ENCODE measurements at places on chromosomes 12 and 14.

GRCh38 chr14:88983755-88984154, 159.3 kb downstream of the TTC8 start:
- peak; percentile 89 for DNase-seq

DNA sequence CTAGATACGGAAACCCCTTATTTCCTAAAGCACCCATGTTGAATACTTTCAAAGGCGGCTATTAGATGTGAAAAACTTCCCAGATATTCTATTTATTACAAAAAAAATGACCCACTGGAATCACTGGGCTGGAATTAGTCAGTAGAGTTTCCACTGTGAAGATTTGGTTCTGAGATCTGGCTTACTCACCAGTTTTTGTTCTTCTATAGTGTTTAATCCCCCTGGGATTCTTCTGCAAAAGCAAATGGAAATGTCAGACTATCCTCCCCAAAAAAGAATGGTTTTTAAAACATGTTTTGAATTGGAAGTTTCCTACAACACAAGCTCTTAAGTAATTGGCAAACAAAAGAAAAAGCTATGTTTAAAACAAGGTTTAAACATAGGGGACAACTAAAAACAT, 166.4 kb downstream of the STXBP6 start:
- no peak for DNase-seq

- no peak for DNase-seq
Measured at GRCh38 chr12:9597365-9597764, 10.4 kb downstream of the KLRB1 start.

- no peak for DNase-seq
Measured at GRCh38 chr12:127675936-127676335, 591.0 kb upstream of the TMEM132C start.

GRCh38 chr14:69039288-69039628, 60.2 kb upstream of the ACTN1 start:
- DNase-seq = peak; percentile 73

GRCh38 chr14:39784461-39784860, 352.2 kb upstream of the FBXO33 start:
- no peak for DNase-seq

DNA sequence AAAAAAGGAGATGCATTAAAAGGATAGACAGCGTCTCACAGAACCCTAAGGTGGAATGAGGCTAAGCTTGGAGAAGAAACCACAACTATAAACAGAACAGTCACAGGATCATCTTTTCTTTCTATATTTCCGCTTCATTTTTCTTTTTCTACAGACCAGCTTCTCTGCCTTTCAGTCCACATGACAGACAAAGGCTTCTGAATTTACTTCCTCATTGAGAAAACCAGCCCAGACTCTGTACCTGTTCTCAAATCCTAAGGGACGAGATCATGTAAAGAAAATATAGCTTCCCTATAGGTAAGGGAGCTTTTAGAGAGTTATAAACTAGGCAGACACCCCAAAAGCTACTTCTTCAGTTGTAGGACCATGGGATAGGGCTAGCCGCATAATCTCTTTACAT, 17.4 kb downstream of the SGPP1 start:
- no peak for DNase-seq

DNA sequence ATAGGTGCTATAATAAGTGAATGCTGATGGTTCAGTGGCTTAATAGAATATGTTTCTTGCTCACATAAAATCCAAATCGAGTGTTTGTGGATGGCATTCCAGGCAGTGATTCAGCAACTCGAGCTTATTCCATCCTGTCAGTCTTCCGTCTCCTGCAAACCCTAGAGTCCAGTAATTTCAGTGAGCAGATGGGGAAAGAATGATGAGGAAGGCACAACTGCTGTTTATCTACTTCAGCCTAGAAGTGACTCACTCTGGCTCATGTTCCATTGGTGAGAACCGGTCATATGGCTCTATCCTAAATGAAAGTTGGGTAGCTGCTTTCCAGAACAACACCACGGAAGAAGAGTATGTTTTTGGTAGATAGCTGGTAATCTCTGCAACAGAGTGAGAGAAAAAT, 421.8 kb upstream of the PDE3A start:
- peak; percentile 92 for DNase-seq

DNA sequence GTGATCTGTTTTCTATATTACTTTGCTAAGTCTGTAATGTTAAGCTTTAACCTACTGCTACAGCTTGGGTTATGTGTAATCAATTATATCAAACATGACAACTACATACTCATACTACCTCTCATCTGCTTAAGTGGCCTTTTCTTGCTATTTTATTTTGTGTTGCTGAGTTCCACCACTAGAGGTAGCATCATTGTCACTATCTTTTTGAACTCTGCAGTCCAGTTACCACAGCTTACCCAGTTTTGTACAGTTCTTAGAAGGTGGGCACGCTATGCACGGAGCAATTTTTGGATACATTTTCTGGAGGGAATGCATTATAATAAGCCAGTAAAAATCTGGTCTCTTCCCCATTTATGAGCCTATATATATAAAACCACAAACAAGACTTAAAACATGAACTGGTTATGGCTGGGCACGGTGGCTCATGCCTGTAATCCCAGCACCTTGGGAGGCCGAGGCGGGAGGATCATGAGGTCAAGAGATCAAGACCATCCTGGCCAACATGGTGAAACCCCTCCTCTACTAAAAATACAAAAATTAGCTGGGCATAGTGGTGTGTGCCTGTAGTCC, 48.5 kb downstream of the SAV1 start:
- DNase-seq = peak; percentile 64

GRCh38 chr12:87801860-87802720, 227.1 kb downstream of the C12orf50 start:
- peak; percentile 67 for DNase-seq

DNA sequence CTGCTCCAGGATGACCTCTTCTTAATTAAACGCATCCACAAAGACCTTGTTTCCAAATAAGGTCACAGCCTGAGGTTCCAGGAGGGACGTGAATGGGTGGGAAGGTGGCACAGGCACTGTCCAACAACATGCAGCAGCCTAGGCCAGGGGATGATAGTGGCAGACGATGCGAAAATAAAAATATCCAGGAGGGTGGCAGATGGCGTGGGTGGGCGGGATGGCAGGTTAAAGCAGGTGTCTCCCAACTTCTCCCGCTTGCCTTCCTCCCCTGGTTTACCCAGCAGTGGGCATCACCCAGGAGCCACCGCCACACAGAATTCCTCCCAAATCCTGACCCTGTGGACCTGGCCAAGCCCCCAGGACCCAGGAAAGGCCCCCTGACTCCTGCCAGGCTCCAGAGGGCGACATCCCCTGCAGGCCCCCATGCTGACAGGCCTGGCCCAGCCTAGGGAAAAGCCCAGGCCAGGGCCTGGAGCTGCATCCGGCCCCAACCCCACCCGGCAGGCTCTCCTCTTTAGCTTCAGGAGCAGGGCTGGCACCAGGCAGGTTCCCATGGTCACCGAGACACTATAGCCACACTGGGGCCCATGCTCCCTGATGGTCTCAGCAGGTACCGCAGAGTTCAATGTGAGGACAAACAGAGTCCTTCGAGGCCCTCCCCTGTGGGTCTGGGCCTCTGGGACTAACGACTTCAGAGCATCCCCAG, 9.7 kb downstream of the NCOR2 start:
- DNase-seq = no peak

- peak; percentile 13 for DNase-seq
Measured at GRCh38 chr12:100553936-100554335, 19.5 kb upstream of the GAS2L3 start.

DNA sequence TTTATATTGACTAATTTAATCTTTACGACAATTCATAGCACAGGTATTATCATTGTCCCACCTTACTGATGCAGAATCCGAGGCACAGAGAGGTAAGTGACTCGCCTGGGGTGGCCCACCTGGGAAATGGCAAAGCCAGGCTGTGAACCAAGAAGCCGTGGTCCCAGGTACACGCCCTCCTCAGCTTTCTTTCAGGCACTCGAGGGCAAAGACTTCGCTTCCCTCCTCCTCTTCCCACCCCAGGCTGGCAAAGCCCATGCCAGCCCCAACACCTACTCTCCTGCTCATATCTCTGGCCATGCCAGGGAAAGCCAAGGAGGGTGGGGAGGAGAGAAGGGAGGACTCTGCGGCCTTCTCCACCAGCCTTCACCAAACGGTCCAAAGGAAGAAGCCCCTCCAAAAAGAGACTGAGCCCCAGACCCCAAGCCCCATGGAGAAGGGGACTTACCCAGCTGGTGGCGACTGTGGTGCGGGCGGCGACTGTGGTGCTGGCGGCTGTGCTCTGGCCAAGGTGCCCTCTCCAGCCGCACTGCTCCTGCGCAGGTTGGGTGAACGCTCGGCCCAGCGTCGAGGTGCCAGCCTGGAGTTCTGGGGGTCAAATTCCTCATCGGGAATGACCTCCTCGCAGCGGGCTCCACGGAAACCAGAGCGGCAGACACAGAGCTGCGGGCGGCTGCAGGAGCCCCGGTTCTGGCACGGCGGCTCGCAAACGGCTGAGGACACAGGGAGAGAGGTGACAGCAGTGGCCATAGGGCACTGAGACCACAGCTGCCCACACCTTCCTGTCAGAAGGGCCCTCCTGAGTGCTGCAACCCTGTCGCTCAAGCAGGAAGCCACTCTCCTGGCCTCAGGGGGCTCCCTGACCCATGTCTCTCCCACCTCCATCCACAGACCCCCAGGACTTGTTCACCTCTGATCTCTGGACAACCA, 26.4 kb downstream of the LTBP2 start:
- DNase-seq = no peak

DNA sequence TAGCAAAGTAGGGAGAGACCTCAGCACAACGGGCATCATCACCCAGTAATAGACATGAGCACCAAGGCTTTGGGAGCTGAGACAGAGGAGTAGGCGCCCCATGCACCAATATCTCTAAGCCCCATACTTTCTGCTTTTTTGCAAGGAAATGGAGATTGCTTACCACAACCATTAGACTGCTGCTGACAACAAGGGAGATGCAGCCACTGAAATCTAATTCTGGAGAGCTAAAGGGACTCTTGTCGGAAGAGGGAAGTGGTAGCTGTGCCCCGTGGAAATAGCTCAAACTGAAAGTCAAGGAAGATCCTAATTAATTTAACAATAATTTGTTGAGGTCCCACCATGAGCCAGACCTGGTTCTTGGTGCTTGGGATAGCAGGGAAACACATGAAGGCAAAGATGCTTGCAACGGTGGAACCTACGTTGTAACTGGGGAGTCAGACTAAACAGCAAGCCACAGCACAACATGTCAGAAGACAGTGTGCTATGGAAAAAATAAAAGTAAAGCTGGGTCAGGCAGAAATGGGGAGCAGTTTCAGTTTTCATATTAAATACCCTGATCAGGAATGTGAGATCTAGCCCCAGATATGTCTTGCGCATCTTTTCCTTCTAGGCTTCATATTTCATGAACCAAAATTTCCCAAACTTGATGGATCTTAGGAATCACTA, 1131.0 kb downstream of the BCL11B start:
- no peak for DNase-seq

DNA sequence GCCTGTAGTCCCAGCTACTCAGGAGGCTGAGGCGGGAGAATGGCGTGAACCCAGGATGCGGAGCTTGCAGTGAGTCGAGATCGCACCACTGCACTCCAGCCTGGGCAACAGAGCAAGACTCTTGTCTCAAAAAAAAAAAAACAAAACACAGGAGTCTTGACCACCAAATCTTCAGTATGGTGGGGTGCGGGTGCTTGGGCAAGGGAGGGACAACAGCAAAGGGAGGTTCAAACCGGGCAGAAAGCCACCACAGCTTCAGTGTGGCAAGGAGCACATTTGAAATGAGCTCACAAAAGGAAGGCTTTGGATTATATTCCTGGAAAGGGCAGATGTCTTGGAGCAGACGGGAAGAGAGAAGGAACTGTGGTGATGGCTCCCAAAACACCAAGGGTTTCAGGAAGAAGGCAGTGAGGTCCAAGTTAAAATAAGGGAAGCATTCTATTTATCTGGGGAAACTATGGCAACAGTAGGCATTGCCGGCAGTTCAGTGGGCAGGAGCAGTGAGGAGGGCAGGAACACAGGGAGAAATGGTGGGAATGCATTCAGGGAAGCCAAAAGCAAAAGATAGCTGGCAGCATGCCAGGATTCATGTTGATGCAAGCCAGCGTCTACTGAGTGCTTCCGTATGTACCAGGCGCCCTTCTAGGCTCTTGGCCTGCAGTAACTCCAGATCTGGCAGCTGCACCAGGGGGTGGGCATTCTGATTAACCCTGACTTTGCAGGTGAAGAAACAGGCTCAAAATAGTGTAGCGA, 51.0 kb upstream of the SRSF5 start:
- peak; percentile 85 for DNase-seq

- DNase-seq = no peak
Measured at GRCh38 chr14:20657216-20658211, 16.0 kb upstream of the OR6S1 start.

DNA sequence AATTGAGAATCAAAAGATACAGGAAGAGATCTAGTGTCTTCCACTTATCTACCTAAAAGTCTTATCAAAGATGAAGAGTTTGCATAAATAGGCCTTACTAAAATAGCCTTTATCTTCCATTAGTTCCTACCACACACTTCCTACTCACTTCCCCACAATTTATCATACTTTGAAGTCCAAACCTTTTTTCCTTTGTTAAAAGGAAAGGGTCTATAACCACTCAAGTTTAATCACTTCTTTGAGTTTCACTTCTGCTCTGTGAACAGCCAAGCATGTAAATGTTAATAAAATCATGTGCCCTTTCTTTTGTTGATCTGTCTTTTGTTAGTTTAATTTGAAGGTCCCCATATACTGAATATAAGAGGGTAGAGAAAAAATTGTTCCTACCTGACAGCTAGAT, 114.5 kb downstream of the PHLDA1 start:
- no peak for DNase-seq

GRCh38 chr12:96714199-96714598, 192.9 kb upstream of the NEDD1 start:
- no peak for DNase-seq

DNA sequence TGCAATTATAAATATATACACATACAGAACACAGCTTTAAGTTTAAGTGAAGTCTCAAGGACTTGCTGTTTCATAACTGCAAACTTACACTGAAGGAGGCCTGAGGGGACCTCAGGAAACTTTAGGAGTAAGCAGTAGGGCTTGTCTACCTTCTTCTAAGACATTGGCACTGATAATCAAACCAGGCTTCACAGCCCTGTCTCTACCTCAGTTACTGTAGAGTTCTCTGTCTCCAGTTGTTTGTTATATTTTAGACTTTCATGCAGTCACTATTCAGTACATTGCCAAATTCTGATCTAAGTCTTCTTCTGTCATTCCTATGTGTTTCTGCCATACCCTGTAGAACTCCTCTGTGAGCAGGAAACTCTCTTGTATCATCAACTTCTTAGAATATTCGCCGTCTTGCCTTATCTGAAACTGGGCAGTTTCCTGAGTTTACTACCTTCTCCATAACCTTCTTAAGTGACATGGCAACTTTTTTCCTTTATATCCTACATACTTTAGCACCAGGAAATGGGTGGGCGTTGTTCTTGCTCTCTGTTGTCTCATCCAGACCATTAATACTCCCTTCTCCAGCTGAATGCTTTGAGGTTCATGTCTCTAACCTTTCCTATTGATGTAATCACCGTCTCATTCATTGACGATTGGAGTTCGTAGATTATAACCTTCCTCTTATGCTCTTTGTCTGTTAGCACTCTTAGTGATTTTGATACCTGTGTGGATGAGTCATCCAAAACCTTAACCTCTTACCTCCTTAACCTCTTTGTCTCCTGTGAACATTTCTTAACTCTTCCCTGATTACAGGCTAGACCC, 11.4 kb downstream of the APAF1 start:
- DNase-seq = no peak

GRCh38 chr14:76023757-76024156, 38.2 kb downstream of the IFT43 start:
- DNase-seq = no peak

Measured in astrocyte of the spinal cord (primary cell).